ENCODE measurements at places on chromosomes 3 and 15. TPM values are rescaled to one million over a fixed set of nuclear protein-coding genes. Genes with fewer than 3 reads are reported as not detected.

The GPR160 gene
- total RNA-seq: 36.3 TPM

The EIF4E3 gene
- 22.6 TPM for total RNA-seq

The DLL4 gene
- total RNA-seq: 7.2 TPM

The NRG4 gene
- not detected for total RNA-seq

The PPP1R14D gene
- 23.4 TPM for total RNA-seq

The FBXO40 gene
- 0.03 TPM for total RNA-seq

The CCR9 gene
- total RNA-seq: 0.23 TPM

The CKMT1B gene
- 52.7 TPM for total RNA-seq

The DUSP7 gene
- 20.4 TPM for total RNA-seq

- DNase-seq: no peak
Measured at GRCh38 chr15:21260966-21261395, 179.3 kb downstream of the POTEB3 start.

- DNase-seq: no peak
Measured at GRCh38 chr3:58464866-58465265, 27.0 kb upstream of the KCTD6 start.

- DNase-seq: no peak
Measured at GRCh38 chr3:66639809-66640356, 139.1 kb upstream of the LRIG1 start.

- DNase-seq: no peak
Measured at GRCh38 chr3:78026318-78026828, 986.5 kb downstream of the ROBO2 start.

GRCh38 chr3:105518806-105519418, 152.2 kb downstream of the ALCAM start:
- peak; percentile 16 for DNase-seq

GRCh38 chr3:16305111-16305541, 40.1 kb downstream of the OXNAD1 start:
- no peak for DNase-seq

DNA sequence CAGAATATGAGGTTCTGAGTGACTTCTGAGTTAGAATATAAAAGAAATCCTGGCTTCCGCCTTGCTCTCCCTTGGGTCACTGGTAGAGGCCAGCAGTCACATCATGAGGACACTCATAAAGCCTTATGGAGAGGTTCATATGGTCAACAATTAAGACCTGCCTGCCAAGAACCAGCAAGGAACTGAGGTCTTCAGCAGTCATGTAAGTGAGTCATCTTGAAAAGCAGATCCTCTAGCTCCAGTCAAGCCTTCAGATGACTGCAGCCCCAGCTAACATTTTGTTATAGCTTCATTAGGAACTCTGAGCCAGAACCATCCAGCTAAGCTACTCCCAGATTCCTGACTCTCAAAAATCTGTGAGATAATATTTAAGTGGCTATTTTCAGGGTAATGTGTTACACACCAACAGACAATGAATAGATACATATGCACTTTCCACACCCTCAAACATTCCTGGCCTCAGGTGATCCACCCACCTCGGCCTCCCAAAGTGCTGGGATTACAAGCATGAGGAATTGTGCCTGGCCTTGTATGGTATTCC, 447.2 kb downstream of the SHQ1 start:
- no peak for DNase-seq

- no peak for DNase-seq
Measured at GRCh38 chr3:39641274-39641673, 168.1 kb upstream of the MYRIP start.

GRCh38 chr15:68415501-68416157, 16.3 kb downstream of the ITGA11 start:
- DNase-seq: peak; percentile 9

DNA sequence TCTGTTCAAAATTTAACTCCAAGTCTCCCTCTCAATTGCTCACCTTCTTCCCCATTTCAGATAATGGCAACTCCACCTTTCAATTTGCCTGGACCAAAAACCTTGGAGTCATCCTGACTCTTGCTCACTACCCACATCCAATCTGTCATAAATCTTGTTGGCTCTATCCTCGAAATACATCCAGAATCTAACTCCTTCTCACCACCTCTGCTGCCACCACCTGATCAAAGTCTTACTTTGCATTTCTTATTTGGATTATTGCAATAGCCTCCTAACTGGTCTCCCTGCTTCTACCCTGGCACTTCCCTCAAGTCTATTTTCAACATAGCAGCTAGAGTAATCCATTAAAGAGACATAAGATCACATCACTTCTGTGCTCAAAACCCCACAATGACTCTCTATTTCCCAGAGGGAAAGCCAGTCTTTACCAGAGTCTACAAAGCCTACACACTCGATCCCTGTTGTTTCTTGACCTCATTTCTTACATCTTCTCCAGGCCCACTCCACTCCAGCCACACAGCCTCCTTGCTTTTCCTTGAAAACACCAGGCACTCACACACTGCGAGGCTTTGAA, 86.6 kb downstream of the GPR156 start:
- DNase-seq: no peak

GRCh38 chr3:45777111-45777745, 19.1 kb downstream of the SLC6A20 start:
- no peak for DNase-seq

DNA sequence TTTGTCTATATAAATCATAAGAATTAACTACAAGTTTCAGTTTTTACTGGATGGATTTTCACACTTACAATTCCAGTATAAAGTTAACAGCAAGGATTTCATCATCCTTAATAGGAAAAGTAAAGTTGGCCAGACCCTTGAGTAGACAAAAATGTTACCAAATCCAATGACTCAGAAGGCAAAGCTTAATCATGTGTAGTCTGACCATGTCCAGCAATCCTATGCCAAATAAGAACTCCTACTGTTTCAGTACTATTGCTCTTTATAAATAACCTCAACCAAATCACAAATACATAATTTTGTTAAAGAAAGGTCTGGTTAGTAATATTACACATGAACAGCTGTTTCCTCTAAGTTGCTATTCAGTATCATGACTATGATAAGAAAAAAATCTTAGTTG, 35.0 kb downstream of the PLOD2 start:
- no peak for DNase-seq

DNA sequence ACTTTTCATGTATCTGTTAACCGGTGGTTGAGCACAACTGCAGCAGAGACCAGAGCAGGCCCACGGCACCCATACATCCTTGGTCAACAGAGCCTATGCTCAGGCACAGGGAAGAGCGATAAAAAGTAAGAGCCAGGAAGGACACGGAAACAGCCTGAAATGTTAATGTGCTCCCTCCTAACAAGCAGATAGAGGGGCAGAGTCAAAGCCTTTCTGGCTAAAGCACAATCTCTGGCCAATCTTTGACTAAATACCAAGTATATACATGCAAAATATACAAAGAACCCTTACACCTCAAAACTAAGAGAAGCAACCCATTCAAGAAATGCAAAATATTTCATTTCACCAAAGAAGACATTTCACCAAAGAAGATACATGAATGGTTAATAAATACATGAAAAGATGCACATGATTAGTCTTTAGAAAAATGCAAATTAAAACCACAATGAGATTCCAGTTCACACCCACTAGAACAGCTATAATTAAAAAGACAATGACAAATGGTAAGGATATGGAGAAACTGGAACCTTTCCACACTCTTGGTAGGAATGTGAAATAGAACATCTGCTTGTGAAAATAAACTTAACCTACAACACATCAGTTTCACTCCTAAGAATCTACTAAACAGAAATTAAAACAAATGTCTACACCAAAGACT, 88.0 kb downstream of the OSBPL10 start:
- no peak for DNase-seq

DNA sequence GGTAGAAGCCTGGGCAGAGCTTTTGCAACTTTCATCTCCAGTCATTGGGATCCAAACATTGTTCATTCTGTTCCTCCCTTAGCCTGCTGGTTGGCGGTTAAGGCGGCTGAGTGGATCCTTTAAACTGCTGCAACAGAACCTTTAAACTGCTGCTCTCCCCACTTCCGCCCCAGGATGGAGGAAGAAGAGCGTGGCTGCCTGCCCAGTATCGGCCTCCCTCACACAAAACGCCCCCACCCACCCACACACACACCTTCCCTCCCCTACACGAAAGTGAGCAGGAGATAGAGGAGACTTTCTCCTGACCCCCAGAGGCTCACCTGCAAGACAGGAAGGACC, 460 bp upstream of the ZMAT3 start:
- peak; percentile 17 for DNase-seq

DNA sequence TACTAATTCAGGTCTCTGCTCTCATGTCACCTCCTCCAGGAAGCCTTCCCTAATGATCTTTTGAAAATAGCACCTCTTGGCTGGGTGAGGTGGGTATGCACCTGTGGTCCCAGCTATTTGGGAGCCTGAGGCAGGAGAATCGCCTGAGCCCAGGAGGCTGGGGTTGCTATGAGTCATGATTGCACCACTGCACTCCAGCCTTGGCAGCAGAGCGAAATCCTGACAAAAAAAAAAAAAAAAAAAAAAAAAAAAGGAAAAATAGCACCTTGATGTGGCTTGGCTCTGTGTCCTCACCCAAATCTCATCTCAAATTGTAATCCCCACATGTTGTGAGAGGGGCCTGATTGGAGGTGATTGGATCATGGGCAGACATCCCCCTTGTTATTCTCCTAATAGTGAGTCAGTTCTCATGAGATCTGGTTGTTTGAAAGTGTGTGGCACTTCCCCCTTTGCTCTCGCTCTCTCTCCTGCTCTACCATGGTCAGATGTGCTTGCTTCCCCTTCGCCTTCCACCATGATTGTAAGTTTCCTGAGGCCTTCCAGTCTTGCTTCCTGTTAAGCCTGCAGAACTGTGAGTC, 11.2 kb upstream of the RNU6-1 start:
- no peak for DNase-seq

DNA sequence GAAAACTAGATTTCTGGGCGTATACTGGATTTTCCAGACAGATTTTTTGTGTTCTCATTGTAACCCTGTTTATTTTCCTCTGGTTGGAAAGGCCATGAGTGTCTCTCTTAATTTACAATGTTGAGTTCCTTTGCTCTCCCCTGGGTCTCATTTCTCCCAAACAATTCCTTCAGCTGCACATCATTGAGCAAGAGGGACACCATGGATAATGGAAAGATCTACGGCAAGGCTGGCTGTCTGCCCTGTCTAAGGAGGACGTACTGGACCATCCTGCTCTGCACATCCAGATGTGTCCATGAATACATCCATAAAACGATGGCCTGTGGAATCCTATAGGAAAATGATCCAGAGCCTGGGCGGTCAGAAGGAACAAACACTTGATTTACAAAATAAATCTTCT, 258.1 kb upstream of the MCTP2 start:
- no peak for DNase-seq

- DNase-seq: no peak
Measured at GRCh38 chr15:100202309-100202960, 139.3 kb downstream of the ADAMTS17 start.

DNA sequence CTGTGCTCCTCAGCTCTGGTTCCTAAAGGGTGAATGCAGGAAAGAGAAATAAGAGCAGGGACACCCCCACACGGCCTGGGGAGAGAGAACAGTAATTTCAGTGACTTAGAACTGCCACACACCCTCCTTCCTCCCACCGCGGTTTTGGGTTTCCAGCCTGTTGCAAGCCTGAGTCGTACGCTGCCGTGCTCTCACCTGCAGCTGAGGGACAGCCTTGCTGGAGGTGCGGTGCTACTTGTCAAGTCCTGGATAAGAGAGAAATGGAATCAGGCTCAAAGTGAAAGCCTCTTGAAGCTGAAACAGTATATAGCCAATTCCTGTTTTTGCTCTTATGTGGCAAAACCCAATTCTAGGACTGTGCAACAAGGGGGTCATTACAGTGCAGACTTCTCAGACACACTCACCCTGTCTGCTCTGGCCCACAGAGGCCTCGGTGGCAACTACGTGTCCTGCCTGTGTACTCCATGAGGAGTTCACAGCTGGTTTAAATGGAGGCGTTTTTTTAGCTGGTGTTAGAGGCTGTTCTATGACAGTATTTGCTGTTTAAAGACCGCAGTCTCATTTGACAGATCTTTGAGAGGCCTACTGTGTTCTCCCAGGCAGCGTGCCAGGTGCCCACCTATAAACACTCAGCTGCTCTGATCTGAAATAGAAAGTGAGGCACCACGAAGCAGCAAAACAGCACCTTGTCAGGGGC, 42.9 kb downstream of the TBC1D2B start:
- DNase-seq: no peak

GRCh38 chr15:69994429-69995205, 103.1 kb downstream of the TLE3 start:
- DNase-seq: no peak

GRCh38 chr15:63939531-63940130, 105.9 kb upstream of the HERC1 start:
- peak; percentile 39 for DNase-seq

- DNase-seq: no peak
Measured at GRCh38 chr3:104642827-104643226, 723.9 kb upstream of the ALCAM start.

GRCh38 chr15:77064539-77065308, 6.2 kb downstream of the TSPAN3 start:
- DNase-seq: no peak

GRCh38 chr15:72873379-72874233, 90.0 kb upstream of the ADPGK start:
- peak; percentile 11 for DNase-seq

DNA sequence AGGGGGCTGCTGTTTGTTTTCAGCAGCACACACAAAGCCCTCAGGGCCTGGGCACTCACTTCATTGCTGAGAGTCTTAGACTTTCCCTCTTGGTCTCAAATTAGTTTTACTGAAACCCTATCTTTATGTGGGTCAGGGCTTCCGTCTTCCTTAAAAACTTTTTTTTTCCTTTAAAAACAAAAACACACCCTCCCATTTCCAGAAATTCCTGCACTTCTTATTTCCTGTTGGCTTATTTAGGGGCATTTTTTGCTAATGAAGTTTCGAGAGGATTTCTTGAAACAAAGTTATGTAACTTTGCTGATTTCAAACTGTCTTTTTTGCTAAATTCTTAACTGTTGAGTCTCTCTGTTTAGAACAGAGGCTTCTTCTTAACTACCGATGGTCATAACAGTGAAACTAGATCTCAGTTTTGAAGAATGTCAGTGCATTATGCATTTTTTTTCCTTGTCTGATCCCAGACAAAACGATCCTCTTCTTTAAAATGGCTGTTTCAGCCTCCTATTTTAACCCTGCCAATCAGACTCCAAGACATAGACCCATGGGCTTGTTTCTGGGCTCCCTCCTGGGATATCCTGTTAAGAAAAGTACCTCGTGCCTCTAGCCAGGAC, 23.3 kb downstream of the ANAPC13 start:
- DNase-seq: no peak

GRCh38 chr3:115864911-115865310, 241.6 kb downstream of the GAP43 start:
- no peak for DNase-seq

DNA sequence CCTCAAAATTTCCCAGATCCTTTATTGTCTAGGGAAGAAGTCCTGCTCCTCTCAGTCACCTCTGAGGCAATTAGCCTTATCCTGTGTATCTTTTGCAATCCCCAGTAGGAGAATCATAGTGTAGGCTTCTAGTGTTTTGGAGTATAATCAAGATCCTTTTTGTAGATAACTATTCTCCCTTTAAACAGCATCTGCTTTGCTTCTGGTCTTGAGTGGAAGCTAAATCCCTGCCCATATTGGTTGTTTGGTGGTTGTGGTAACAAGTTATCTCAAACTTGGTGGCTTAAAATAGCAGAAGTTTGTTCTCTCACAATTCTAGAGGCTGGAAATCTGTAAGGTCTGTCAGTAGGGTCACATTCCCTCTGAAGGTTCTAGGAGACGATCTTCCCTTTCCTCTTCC, 217.5 kb upstream of the RASGRP1 start:
- DNase-seq: no peak
